Activated naive CD8-positive, alpha-beta T cell treated with anti-CD3 and anti-CD28 coated beads for 36 hours (primary cell): ENCODE measurements at places on chromosomes 5 and 9. TPM values are rescaled to one million over a fixed set of nuclear protein-coding genes. Genes with fewer than 3 reads are reported as not detected.

DNA sequence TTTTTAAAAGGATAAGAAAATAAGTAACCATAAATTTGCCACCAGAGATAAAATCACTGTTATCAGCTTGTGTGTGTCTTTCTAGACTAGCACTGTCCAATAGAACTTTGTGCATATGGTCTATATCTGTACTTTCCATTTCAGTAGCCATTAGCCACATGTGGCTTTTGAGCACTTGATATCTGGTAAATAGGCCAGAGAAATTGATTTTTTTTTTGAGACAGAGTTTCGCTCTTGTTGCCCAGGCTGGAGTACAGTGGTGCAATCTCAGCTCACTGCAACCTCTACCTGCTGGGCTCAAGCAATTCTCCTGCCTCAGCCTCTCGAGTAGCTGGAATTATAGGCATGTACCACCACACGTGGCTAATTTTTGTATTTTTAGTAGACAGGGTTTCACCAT lies 17.8 kb downstream of the RBM27 start:
- no peak for DNase-seq

GPR21 gene
- 0.42 TPM for total RNA-seq

GRCh38 chr9:122860319-122861142 lies 32.1 kb upstream of the PDCL start:
- no peak for DNase-seq

DNA sequence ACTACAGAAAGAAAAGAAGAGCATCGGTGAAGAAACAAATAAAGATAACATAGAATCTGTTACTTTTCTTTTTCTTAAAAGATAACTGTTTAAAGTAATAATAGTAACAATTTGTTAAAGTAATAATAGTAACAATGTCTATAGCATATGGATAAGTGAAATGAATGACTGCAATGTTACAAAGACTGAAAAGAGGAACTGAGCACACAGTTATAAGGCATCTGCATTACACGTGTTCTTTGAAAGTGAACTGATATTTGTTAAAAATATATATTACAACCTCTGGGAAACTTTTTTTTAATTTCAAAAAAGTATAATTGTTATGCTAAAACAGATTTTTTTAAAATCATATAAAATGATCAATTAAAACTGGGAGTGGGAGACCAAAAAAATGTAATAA lies 88.4 kb upstream of the FST start:
- no peak for DNase-seq

DNA sequence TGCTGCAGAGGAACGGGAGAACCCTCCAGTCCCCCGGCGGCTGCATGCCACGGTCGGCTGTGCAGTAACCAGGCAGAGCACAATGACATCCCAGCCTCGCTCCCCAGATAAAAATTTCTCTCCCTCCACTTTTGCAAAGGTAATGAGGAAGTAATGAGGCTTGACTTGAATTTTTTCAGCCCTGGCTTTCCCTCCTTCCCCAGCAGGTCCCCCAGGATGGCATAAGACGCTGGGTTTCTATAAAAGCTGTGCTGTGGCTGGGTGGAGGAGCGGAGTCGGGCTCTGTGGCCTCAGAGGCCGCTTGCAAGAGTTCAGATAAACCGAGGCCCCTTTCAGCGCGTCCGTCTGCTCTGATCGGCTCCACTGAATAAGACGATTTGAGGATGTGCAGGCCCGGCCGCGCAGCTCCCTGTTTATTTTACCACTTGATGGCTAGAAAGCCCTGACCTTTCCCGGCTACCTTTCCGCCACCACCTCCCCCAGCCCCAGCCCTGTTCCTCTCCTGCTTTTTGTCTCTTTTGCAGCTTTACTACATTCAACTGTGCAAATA lies 351.9 kb upstream of the IRX2 start:
- no peak for DNase-seq

IL3 gene
- 0.20 TPM for total RNA-seq

PDZD2 gene
- total RNA-seq: not detected

- DNase-seq: no peak
Measured at GRCh38 chr5:83750749-83751148, 30.1 kb upstream of the HAPLN1 start.
